ENCODE measurements at places on chromosomes 13 and 19.

- no peak for DNase-seq
Observed at GRCh38 chr19:41755328-41755913, at the start of gene CEACAM6. Gene CEACAM6 (plus strand): TSS chr19:41755530. CDS start chr19:41755639, 109 bp downstream.

- DNase-seq: peak; percentile 15
Observed at GRCh38 chr19:46574533-46574932, 26.6 kb upstream of the CALM3 start.

GRCh38 chr19:5338656-5339197, 1.9 kb downstream of the PTPRS start:
- no peak for DNase-seq

DNA sequence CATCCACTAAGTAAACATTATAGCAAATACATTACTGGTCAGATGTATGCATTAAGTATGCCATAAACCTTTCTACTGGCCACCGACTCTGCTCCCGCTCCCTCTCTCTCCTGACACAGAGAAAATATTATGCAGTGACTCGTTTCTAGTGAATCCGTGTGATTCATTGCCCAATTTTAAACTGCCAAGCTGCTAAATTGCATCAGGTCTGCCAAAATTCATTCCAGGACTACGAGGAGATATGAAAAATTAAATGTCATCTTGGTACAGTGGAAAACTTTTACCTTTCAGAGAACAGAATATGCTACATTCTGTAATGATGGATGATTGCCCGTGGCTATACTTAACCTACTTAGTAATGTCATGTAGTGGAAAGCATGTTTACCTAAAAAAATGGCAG, 368.8 kb upstream of the TSHZ3 start:
- peak; percentile 56 for DNase-seq

DNA sequence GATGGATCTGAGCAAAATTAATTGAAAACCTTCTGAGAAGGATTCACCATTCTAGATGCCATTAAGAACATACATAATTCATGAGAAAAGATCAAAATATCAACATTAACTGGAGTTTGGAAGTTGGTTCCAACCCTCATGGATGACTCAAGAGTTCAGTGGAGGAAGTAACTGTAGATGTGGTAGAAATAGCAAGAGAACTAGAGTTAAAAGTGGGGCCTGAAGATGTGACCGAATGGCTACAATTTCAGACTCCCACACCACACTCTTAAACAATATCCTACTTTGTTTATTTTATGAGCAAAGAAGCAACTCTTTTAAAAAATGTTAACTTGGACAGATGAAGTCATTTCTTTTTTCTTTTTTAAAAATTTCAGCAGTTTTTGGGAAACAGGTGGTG, 354.3 kb downstream of the KLF12 start:
- no peak for DNase-seq

DNA sequence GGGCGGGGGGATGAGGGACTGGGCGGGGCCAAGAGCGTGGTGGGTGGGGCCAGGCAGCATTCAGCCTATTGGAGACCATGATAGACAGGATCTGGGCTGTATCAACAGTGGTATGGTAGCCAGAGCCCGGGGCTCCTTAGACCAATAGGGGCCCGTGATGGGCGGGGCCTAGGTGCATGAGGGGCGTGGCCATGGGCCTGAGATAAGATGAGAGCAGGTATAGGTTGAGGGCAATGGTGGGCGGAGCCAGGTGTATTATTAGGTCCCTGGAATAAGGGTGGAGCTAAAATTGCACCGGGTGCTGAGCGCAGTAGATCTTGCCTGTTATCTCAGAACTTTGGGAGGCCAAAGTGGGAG, 5.3 kb downstream of the ABCA7 start:
- no peak for DNase-seq

- no peak for DNase-seq
Observed at GRCh38 chr13:109309625-109310363, 476.6 kb downstream of the IRS2 start.

DNA sequence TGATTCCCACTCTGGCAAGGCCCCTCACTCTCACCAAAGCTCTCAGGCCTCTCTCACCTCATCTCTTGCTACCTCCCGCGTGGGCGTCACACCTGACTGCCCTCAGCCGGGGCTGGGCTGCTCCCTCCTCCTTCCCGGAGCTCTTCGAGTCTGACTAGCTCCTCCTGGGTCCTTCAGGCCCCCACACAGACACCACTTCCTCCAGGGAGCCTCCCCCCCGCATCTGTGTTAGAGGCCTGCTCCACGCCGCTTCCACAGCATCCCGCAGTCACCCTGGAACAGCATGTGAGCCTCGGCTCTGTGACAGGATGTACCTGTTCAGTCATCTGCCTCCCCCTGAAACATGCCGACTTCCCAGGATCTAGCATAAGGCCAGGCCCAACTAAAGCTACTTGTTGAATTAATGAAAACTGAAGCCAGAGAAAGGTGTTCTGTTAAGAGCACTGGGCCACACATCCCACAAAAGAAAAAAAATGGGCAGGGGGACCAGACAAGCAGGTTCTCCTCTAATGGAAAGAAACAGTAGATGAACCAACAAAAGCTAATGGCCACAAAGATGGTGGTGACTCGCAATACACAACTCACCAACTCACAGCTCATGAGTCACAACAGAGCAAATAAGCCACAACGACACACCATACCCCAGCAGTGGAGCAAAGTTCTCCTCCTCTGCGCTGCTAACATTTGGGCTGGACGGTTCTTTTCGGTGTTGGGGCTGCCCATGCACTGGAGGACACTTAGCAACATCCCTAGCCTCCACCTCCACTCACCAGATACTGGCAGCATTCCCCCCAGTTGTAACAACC, 3.0 kb downstream of the PPP6R1 start:
- peak; percentile 5 for DNase-seq

DNA sequence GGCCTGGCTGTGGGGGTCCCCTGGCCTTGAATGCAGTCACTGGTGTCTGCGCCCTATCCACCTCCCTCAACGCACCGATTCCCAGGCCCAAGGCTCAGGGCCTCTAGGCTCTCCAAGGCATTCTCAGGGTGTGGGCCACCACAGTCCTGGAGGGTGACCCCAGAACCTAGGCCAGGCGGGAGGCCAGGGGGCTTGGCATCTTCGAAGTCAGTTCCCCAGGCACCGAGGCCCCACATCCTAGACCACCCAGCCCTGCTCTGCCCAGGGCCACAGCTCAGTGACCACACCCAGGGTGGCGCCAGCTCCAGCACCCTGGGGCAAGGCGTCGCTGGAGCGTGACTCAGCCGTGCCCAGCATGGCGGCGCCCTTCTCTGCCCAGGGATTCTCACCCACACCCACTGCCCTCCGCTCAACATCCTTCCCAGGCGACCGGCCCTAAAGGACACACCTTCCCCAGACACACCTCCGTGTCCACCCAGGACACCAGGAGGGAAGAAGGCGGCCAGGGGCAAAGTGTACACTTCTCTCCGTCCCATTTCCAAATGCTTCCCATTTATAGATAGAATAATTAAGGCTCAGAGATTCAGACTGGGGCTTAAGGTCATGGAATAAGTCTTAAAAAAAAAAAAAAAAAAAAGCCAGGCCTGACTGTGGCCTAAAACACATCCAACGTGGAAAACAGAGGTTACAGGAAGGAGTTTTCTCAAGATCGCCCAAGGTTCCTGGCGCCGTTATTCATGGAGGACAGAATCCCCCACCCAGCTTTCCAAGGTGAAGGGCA, 36.4 kb upstream of the NANOS3 start:
- peak; percentile 34 for DNase-seq

GRCh38 chr19:17281391-17282304, at the start of gene ANKLE1:
Gene ANKLE1 (plus strand): TSS chr19:17281901. CDS start chr19:17281921, 20 bp downstream.
- no peak for DNase-seq

DNA sequence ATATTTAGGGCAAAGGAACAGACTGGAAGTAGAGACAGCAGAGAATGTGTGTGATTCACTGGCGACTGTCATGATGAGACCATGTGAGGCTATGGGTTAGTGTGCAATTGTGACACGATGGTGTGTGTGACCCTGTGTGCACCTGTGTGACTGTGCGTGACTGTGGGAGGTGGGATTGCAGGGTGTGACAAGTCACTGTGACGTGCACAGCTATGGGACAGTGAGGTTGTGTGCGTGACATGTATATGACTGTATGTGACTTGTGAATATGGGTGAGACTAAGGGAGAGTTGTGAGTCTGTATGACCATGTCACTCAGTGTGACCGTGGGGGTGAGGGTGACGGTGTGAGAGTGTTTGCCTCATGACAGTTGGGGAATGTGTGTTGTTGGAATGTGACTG, 3.4 kb upstream of the GIPR start:
- no peak for DNase-seq

GRCh38 chr13:112961457-112962369, 7.3 kb upstream of the MCF2L start:
- no peak for DNase-seq

DNA sequence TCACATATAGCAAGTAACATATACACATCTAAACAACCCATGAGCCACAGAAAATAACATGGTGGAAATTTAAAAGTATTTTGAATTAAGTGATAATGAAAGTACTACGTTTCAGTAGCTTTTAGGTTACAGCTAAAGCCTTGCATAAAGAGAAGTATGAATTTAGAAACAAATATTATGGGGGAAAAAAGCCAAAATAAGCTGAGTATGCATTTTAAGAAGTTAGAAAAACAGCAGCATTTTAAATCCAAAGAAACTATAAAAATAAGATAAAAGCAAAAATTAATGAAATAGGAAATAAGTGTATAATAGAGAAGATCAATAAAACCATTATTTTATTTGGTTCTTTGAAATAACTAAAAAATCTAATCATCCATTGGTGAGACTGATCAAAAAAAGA, 89.8 kb upstream of the ARHGEF7 start:
- DNase-seq: no peak

DNA sequence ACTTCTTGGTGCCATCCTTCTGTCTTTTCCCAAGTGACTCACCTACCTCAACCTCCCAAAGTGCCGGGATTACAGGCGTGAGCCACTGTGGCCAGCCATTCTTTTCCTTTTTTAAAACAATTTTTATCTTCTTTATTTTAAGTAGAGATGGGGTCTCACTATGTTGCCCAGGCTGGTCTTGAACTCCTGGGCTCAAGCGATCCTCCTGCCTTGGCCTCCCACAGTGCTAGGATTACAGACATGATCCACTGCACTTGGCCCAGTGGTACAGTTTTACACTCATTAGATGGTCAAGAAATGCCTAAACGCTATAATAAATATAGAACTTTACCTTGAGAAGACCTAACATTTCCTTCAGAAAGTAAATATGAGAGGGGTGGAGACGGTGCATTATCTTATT, 24.5 kb downstream of the GP6 start:
- DNase-seq: no peak

DNA sequence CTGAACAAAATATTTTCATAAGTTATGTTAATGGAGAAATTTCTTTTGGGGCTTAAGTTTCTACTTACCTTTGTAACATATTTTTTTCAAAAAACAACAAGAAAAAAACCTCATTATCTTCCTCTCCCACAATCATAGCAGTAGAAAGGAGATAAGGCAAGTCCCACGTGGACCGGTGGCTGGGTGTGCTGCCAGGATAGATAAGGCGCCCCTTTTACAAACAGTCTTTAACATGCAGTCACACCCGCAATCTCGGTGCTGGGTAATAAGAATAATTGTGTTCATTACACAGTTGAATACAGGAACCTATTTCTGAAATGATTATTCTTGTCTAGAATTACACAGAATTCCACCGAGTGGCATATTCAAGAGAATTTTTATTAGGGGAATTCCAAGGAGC, 1202.3 kb downstream of the UQCRFS1 start:
- peak; percentile 19 for DNase-seq
